Activated gamma-delta T cell treated with Interleukin-2 at 50 U/mL for 16 hours (primary cell): ENCODE measurements at places on chromosomes 2 and 18.

GRCh38 chr2:186365406-186365805 lies 120.7 kb upstream of the ZC3H15 start:
- DNase-seq, result no peak

DNA sequence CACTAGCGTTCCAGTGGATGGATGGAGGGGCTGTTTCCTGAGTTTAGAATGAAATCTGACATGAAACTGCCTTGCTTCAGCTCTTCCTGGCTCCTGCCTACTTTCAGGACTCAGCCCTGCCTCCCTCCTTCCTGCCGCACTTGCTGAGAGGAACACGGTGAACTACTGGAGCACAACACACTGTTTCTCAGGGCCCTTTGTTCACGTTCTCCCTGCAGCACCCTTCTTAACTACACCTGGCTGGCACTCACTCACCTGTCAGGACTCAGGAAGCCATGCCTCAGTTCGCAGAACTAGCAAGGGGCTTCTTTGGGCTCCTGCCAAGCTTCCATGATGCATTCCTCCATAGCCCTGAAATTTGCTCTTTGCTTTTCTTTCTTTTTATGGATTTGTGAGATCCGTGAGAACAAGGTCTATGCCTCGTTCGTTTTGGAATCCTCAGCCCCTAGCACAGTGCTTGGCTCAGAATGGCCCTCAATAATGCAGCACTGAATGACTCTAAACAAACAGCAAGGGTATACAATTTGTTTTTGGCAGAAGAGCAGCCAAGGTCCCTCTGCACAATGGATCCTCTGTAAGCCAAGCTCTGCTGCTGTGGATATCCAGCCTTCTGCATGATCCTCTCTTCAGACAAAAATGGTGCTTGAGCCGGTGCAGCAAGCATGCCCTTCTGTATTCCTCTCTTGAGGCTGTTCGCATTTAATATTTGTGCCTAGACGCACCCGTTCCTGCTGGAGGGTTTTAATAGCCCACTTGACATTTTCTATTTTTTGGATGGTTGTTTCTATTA lies 357.0 kb downstream of the TSN start:
- DNase-seq, result no peak

DNA sequence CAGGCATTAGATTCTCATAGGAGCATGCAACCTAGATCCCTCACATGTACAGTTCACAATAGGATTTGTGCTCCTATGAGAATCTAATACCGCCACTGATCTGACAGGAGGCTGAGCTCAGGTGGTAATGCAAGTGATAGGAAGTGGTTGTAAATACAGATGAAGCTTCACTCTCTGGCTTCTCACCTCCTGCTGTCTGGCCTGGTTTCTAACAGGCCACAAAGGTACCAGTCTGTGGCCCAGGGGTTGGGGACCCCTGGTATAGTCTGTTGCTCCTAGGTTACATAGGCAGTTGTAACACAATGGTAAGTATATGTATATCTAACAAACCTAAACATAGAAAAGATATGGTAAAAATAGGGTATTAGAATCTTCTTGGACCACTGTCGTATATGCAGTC lies 81.8 kb downstream of the EML4 start:
- peak; percentile 11 for DNase-seq

DNA sequence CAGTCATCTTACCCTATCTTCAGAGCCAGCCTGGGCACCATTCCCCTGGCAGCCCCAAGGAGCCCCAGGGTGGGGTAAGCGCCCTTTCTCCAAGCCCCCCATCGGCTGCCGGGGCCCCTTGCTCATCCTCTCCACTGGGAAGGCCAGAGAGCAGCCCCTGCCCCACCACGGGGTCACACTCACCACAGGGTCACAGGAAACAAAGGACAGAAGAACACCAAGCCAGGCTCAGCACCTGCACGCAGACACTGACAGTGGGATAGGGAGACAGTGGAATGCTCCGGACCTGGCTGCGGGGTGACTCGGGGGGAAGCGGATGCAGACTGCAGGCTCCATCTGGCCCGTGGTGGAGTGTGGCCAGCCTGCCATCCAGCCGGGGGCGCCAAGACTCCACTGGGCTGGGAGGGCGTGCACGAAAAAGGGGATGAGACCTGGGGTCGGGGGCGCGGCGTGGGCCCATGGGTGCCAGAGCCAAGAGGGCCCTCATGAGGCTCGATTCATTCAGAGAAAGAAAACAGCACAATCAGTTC lies 21.1 kb downstream of the HDAC4 start:
- DNase-seq, result no peak

GRCh38 chr18:33184175-33184574 lies 256.3 kb downstream of the CCDC178 start:
- DNase-seq, result no peak

- no peak for DNase-seq
Measured at GRCh38 chr2:196286821-196287220, 115.4 kb upstream of the STK17B start.

- no peak for DNase-seq
Measured at GRCh38 chr2:25285265-25286024, 56.3 kb downstream of the DNMT3A start.

DNA sequence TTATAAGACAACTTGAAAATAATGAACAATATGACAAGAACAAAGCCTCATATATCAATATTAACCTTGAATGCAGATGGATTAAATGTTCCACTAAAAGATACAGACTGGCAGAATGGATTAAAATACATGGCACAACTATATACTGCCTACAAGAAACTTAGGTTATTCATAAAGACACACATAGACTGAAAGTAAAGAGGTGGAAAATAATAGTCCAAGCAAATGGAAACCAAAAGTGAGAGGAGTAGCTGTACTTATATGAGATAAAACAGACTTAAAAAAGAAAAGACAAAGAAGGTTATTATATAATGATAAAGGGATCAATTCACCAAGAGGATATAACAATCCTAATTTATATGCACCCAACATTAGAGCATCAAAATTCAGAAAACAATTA lies 18.2 kb downstream of the LMAN1 start:
- DNase-seq, result no peak

GRCh38 chr2:96642564-96643360 lies at the start of gene FER1L5:
TSS of gene FER1L5 (plus strand) at chr2:96642764. CDS start at chr2:96642837, 73 bp downstream.
- DNase-seq, result no peak

GRCh38 chr2:176178038-176178756 lies 10.3 kb upstream of the HOXD1 start:
- DNase-seq, result no peak

DNA sequence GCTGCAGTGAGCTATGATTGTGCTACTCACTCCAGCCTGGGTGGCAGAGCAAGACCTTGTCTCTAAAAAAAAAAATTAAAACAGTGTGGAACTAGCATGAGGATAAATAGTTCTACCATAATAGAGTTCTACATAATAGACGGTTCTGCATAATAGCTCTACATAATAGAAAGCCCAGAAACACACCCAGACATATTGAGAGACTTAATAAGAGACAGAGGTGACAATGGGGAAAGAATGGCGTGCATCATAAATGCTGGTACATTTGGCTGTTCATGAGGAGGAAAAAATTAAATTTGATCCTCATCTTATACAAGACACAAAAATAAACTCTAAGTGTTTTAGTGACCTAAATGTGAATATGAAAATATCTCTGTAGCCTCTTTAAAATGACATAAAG lies 58.5 kb downstream of the PTRHD1 start:
- DNase-seq, result no peak

DNA sequence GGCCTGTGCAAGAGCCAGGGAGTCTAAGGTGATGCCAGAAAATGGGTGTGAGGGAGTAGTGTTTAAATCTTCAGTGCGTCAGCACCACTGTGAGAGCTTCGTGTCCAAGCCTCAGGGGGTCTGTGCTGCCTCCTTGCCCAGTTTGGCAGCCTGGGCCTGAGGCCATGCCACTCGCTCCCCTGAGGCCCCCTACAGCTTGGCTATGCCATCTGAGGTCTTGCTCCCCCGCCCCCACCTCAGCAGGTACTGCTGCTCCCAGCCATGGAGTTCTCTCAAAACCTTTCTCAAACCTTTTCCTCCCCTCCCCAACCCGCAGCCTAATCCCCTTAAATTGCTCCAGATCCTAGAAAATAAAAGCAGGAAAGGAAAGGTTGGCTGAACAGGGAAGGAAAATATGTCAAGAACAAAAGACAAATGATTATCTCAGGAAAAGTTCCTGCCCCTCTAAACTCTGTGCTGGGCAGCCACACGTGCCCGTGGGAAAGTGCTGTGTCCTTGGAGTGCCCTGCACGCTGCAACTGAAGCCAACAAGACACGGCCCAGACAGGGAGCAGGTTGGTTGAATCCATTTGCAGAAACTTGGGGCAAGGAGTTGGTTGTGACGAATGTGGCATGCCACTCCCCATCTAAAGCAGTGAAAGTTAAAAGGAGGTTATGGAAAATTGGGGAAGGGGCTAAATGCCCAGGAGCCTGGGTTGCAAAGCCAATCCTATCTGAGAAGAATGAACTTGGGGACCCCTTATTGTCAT lies 61.2 kb downstream of the ATOH8 start:
- no peak for DNase-seq

DNA sequence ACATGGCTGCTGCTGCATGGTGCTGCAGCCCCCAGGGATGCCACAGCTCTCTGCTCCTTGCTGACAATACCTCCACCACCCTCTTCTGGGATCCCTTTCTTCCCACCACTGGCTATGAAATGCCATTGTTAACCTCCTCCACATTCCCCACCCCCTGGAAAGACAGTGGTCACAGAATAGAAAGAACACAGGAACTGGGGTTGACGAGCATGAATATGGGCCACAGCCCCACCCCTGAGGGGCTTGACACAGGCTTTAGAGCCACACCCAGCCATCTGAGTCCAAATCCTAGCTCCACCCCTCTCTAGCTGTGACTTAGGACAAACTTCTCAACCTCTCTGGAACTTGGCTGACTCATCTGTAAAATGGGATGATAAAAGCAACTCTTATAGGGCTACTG lies 47.3 kb downstream of the TMEM163 start:
- no peak for DNase-seq

DNA sequence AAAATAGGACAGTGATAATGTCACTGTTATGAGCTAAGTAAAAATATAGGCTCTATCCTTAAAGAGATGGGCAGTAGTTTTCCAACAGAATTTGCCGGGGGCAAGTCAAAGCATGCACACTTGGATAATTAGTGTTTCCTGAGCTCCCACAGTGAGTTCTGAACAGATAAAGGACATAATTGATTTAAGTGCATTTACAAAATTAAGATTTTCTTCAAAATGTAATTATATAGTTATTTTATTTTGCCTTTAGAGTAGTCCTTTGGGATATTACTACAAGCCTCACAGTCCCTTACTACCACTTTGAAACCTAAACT lies 107.6 kb downstream of the RAPGEF4 start:
- DNase-seq, result no peak

- DNase-seq, result no peak
Measured at GRCh38 chr2:195670191-195670590, 13.2 kb downstream of the SLC39A10 start.

GRCh38 chr2:132621131-132621875 lies 48.7 kb downstream of the LYPD1 start:
- no peak for DNase-seq

- no peak for DNase-seq
Measured at GRCh38 chr2:80326214-80326613, 21.7 kb upstream of the LRRTM1 start.

DNA sequence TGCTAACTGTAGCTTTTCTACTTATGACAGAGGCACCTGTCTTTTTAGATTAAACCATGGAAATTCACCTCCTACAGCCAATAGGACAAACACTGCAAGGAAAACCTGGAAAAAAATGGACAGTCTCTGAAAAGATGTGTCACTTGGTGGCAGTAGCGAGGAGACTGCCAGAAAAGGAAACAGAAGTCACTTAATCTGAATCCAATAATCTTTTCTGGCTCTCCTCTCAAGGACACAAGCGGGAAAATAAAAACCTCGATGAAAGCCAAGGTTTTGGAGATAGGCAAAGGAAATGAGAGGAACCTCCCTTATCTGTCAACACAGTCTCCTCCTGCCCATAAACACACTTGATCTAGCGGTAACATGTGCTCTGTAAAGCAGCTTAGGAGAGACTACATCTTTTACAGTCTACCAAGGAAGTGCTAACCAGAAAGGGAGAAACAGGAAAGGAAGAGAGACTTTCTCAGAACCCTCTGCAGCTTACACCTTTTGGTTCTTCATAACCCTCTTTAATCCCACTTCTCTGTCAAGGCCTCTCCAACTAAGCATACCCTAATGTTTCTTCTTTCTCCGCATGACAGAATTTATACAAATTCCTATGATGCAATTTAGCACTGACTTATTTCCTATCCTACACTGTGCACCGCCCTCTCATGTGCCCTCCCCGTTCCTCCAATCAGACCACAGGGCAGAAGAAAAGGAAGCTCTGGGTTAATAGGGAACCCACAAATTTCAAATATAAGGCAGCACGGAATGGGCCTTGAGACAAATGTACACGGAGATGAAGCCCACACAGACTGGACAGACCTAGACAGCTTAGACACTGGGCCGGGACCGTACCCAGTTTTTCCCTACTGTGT lies 52.8 kb downstream of the CLASP1 start:
- DNase-seq, result no peak

DNA sequence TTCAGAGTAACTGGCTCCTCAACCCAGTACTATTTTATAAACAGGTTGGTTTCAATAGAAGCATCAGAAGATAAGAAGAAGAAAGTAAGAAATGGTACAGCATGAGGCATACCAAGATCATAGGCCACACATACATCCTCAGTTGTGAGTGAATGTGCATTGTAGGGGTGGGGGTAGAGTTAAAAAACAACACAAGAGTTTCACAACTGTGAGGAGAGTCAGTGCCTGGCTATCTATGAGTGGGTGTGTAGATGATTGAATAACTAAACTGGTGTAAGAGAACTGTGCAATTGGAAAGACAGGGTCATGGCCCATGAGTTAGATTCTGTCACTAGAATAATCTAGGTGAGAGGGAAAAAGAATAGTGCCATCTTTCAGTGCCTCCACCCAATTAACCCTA lies 748.2 kb upstream of the ACVR2A start:
- DNase-seq, result no peak

DNA sequence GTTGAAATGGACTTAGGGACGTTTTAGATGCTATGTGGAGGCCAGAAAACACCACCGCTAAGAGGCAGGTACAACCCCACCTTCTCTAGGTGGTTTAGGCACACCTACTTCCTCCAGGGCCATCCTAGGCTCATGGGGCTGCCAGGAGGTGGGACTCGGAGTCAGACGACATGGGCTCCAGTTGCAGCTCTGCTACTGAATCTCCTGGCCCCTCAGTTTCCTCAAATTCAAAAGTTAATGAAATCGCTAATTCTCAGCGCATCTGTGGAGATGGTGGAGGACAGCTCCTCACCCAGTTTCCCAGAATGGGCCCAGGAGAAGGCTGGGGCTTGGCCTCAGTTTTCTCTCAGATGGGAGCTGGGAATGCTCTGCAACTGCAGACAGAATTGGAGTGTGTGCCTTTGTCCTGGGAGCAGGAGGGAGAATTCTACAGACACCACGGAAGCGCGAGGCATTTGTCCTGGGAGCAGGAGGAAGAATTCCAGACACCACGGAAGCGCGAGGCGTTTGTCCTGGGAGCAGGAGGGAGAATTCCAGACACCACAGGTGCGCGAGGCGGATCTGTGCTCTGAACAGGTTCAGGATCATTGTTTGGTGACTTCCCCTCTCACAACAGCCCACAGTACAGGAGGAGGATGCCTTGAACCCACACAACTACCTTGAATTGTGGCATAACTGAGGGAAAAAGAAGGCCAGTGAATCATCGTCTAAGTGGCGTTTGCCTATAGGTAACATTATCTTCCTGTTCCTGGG lies 103.7 kb upstream of the PXDN start:
- DNase-seq, result no peak
